Activated naive CD4-positive, alpha-beta T cell treated with anti-CD3 and anti-CD28 coated beads, Interleukin-2, amount 10 ng/mL, durations not matched to agents 5 hours and 36 hours (primary cell): ENCODE measurements at places on chromosomes 3 and 15. TPM values are rescaled to one million over a fixed set of nuclear protein-coding genes. Genes with fewer than 3 reads are reported as not detected.

The HACD3 gene
- 23.7 TPM for total RNA-seq

The RAD51 gene
- total RNA-seq = 48.6 TPM

The LTK gene
- total RNA-seq = 0.17 TPM

The RETNLB gene
- not detected for total RNA-seq

The DNAJC19 gene
- 33.2 TPM for total RNA-seq
